GM23248 (cell line): ENCODE measurements at places on chromosomes 5 and 9. TPM values are rescaled to one million over a fixed set of nuclear protein-coding genes. Genes with fewer than 3 reads are reported as not detected.

DNA sequence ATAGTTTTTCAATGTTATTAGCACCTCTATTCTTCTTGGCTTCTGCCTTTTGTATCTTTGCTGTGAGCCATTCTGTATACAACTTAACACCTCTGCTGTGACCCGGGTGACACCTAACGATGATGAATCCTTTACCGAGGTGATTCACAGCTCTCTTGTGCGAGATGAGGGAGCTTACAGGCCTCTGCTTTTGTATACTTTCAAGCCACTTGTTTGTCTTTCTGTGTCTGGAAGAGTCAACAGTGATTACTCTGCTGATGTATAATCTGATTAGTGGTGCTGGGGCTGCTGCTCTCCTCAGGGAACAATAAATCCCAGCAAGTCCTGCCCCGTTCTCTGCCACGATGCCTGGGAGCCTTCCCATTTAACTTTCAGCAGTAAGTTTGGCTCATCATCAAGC, 442.9 kb upstream of the SGCD start:
- DNase-seq, result peak; percentile 78
- H3K36me3 ChIP-seq, result no peaks in the 10 kb centered on the region
- H3K27ac ChIP-seq, result no peak overlapping the region
- H3K4me1 ChIP-seq, result peaks cover 17% of the 10 kb centered on the region
- H3K27me3 ChIP-seq, result 0 out of 2 replicates have a peak, but pooled peaks cover 4% of the 10 kb centered on the region

The ANKDD1B gene
- polyA plus RNA-seq, result 0.15 and 0.20 TPM in 2 replicates

GRCh38 chr9:130451509-130452388, 7.0 kb downstream of the ASS1 start:
- H3K27ac ChIP-seq, result no peak overlapping the region
- H3K4me3 ChIP-seq, result no peak overlapping the region
- no peaks in the 10 kb centered on the region for H3K27me3 ChIP-seq
- H3K4me1 ChIP-seq, result peaks cover 27% of the 10 kb centered on the region
- H3K36me3 ChIP-seq, result no peaks in the 10 kb centered on the region

- peaks cover 13% of the 10 kb centered on the region for H3K4me1 ChIP-seq
- no peaks in the 10 kb centered on the region for H3K27me3 ChIP-seq
- peak overlapping the region; percentile 31 for H3K27ac ChIP-seq
- H3K4me3 ChIP-seq, result no peak overlapping the region
Observed at GRCh38 chr5:40333459-40334241, 346.1 kb upstream of the PTGER4 start.

The SH2D3C gene
- not detected in 2 replicates for polyA plus RNA-seq

The PDE6A gene
- polyA plus RNA-seq, result not detected in 2 replicates

DNA sequence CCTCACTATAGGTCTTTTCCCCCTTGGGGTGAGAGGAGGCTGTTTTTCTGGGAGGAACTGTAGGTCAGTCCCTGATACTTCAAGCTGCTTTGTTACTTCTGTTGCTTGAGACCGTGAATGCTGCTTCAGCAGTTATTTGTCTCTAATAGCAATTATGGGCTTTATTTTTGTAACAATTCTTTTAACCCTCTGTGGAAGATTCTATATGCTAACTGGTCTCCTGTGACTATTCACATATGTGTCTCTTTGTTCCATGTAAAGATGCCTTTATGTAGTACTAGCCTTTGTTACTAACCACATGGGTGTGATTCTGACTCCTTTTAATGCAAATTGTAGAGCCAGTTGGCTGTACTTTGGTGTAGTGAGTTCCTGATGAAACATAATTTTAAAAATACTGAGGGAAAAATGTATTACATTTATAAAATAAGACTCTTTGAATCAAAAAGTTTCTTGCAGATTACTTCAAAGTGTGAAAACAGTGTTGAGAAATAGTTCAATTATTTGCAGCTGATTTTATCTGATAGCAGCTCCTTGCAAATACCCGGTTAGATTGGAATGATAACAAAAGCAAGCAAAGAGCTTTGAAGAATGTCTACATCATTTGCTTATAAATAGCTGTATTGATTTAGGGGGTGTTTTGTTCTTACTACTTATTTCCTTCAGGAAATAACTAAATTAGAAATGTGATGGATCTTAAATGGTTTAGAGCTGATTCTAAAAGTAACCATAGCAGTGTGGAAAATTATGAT, 46.6 kb downstream of the ANGPTL2 start:
- 0 out of 2 replicates have a peak, but pooled peaks cover 6% of the 10 kb centered on the region for H3K4me1 ChIP-seq
- H3K36me3 ChIP-seq, result no peaks in the 10 kb centered on the region
- H3K27me3 ChIP-seq, result no peaks in the 10 kb centered on the region
- H3K4me3 ChIP-seq, result no peak overlapping the region
- H3K27ac ChIP-seq, result no peak overlapping the region

DNA sequence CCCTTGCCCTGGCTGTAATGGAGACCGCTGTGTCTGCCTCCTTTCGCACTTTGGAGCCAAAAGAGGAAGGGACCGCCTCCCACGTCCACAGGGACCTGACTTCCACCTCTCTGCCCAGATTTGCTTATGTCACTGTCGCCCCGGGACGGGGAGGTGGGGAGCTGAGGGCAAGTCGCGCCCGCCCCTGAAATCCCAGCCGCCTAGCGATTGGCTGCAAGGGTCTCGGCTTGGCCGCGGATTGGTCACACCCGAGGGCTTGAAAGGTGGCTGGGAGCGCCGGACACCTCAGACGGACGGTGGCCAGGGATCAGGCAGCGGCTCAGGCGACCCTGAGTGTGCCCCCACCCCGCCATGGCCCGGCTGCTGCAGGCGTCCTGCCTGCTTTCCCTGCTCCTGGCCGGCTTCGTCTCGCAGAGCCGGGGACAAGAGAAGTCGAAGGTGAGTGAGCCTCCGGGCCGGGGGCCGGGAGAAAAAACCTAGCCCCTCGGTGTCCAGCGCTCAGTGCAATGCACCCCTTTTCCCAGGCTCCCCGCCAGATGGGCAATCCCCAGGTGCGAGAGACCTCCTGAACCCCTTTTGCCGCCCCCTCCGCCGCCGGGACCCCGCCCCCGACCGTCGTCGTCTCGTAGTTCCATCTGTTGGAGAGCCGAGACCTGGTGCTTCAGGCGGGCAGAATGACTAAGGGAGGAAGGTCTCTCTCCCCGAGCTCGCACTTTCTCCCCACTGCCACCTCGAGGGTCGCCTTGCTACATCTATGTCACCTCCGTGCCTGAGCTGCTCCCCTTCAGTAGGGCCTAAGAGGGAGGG, at the start of gene GPX3:
GPX3 (plus strand) TSS at position 288 of the 807 bp plus-strand sequence; CDS start at position 352, 64 bp downstream.
- no peaks in the 10 kb centered on the region for H3K27me3 ChIP-seq
- peak; percentile 51 for DNase-seq
- peak within 1 kb of the TSS; percentile 64 for H3K4me3 ChIP-seq
- no peak within 1 kb of the TSS for H3K27ac ChIP-seq

- no peak overlapping the region for H3K4me3 ChIP-seq
- peaks cover 6% of the 10 kb centered on the region for H3K4me1 ChIP-seq
- no peaks in the 10 kb centered on the region for H3K27me3 ChIP-seq
- no peak for DNase-seq
Observed at GRCh38 chr9:12908895-12909294, 134.1 kb downstream of the LURAP1L start.

GRCh38 chr5:139764886-139765408, 30.7 kb upstream of the PSD2 start:
- H3K27ac ChIP-seq, result no peak overlapping the region
- no peak overlapping the region for H3K4me3 ChIP-seq
- H3K36me3 ChIP-seq, result no peaks in the 10 kb centered on the region
- DNase-seq, result no peak
- H3K27me3 ChIP-seq, result peaks cover 9% of the 10 kb centered on the region; the same call in 1 of the 2 replicates

The CDKN2B gene
- 6.7 and 8.9 TPM in 2 replicates for polyA plus RNA-seq

DNA sequence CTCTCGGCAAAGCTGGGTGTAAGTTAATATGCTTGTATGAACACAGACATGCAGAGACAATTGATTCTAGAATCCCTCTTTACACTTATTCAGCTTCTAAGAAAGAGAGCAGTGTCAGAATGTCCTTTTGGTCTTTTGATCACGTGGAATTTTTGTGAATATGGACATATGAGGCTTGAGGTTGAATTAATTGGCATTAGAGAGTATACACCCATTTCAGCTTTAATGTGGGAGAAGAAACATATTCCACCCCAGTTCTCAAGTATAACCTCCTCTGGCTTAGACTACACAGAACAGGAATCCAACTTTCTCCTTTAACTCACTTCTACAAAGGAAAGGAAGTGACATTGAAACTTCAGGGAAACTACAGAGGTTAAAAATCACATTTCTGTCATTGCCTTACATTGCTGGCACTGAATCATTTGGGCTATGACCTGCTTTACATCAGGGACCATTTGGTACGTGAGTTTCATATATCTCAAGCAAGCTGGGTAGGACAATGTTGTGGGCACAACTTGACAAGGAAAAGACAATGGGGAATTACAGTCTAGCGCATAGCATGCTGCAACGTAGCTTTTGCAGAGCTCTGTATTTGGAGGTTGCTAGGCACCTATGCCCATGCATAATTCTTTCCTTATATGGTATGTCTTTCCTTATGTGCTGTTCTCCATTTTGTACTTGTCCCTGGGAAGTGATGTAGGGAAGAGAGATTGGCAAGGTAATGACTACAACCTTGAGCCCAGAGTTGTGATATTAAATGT, 19.5 kb downstream of the DAB2 start:
- H3K27ac ChIP-seq, result peak overlapping the region; percentile 64
- no peak overlapping the region for H3K4me3 ChIP-seq
- H3K27me3 ChIP-seq, result no peaks in the 10 kb centered on the region
- peaks cover 85% of the 10 kb centered on the region for H3K36me3 ChIP-seq

- H3K27me3 ChIP-seq, result no peaks in the 10 kb centered on the region
- H3K36me3 ChIP-seq, result no peaks in the 10 kb centered on the region
- H3K27ac ChIP-seq, result peak overlapping the region; percentile 79
- peaks cover 18% of the 10 kb centered on the region for H3K4me1 ChIP-seq
- peak; percentile 95 for DNase-seq
Observed at GRCh38 chr5:81755320-81755719, 4.4 kb upstream of the SSBP2 start.

GRCh38 chr9:93315960-93316359, 132.0 kb downstream of the WNK2 start:
- H3K4me3 ChIP-seq, result no peak overlapping the region
- no peak overlapping the region for H3K27ac ChIP-seq
- DNase-seq, result no peak
- H3K36me3 ChIP-seq, result no peaks in the 10 kb centered on the region

- no peak overlapping the region for H3K27ac ChIP-seq
- H3K4me3 ChIP-seq, result no peak overlapping the region
- no peaks in the 10 kb centered on the region for H3K36me3 ChIP-seq
- no peak for DNase-seq
Observed at GRCh38 chr5:16557477-16557876, 59.3 kb downstream of the RETREG1 start.

- H3K27ac ChIP-seq, result peak overlapping the region; percentile 10; the same call in 1 of the 2 replicates
- no peaks in the 10 kb centered on the region for H3K36me3 ChIP-seq
- H3K4me1 ChIP-seq, result peaks cover 44% of the 10 kb centered on the region
- H3K4me3 ChIP-seq, result no peak overlapping the region
Observed at GRCh38 chr5:72472031-72472430, 35.2 kb downstream of the ZNF366 start.

- H3K27ac ChIP-seq, result no peak overlapping the region
- no peaks in the 10 kb centered on the region for H3K36me3 ChIP-seq
- no peak for DNase-seq
- H3K27me3 ChIP-seq, result no peaks in the 10 kb centered on the region
Observed at GRCh38 chr5:131279204-131279603, 15.4 kb downstream of the CDC42SE2 start.

The GPR151 gene
- polyA plus RNA-seq, result not detected in 2 replicates

DNA sequence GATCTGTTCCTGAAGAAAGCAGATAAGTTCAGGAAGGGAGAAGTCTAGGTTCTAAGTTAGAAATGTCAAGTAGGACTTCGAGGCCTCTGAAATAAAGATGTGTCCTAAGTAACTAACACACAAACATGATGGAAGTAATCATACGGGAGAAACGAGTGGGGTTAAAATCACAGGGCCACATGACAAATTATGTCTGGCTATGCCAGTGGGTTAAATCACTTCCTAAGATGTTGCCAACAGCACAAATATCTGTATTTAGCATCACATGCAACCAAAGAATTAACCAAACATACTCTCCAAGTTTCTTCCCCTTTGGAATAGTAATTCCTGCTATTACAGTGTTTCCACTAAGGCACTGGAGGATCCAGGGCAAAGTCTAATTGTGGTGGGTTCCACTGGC, 13.7 kb upstream of the ZSWIM6 start:
- DNase-seq, result no peak
- H3K36me3 ChIP-seq, result no peaks in the 10 kb centered on the region
- peaks cover 23% of the 10 kb centered on the region for H3K4me1 ChIP-seq
- H3K27me3 ChIP-seq, result no peaks in the 10 kb centered on the region

The DBH gene
- polyA plus RNA-seq, result not detected in 2 replicates

DNA sequence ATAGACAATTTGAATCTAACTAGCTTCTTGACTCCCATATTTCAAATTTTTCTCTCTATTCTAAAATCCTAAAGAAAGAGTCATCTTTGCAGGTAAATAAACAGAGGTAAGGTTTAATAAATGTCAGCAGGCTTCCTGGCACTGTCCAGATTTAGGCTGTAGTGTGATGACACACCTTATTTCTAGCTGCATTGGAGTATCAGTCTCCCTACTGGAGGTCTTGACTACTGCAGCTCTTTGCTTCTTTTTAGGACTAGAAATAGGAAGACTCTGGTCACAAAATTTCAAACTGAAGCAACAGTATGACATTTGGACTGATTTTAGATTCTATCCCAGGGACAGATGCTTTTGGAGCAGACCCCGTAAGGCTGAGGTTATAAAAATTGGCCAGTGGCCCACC, 40.7 kb upstream of the PPP3R2 start:
- H3K27me3 ChIP-seq, result no peaks in the 10 kb centered on the region
- DNase-seq, result no peak
- no peak overlapping the region for H3K4me3 ChIP-seq
- no peaks in the 10 kb centered on the region for H3K4me1 ChIP-seq

DNA sequence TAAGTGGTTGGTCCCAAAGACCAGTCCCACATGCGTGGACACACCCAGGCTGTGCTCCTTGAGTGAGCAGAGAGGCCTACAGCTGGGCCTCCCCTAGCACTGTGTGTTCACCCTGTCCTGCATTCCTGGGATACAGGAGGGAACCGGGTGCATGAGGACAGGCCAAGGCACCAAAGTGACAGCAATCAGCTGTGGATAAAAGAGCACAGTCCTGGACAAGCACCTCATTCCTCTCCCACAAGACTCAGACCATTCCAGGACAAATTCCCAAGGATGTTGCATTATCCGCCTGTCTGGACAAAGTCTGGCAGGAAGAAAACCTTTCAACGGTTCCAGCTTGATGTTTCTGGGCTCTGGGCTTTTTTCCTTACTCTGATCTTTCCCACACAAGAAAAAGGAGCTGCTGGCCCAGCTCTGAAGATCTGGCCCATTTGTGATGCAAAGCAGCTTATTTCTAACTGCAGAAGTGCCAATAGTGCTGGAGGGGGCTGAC, 273.2 kb downstream of the ENC1 start:
- H3K36me3 ChIP-seq, result no peaks in the 10 kb centered on the region
- H3K4me3 ChIP-seq, result no peak overlapping the region
- DNase-seq, result no peak
- H3K27ac ChIP-seq, result no peak overlapping the region
- H3K4me1 ChIP-seq, result no peaks in the 10 kb centered on the region
- H3K27me3 ChIP-seq, result no peaks in the 10 kb centered on the region

The IRGM gene
- not detected in 2 replicates for polyA plus RNA-seq

The ANKRD31 gene
- polyA plus RNA-seq, result 0.06 TPM in 1 of 2 replicates, not detected in the other

GRCh38 chr5:10563110-10563944, 543 bp upstream of the ANKRD33B start:
- peak; percentile 75 for DNase-seq
- no peaks in the 10 kb centered on the region for H3K27me3 ChIP-seq
- no peaks in the 10 kb centered on the region for H3K36me3 ChIP-seq
- H3K27ac ChIP-seq, result no peak overlapping the region
- peak overlapping the region; percentile 79 for H3K4me3 ChIP-seq

- peaks cover 34% of the 10 kb centered on the region for H3K4me1 ChIP-seq
- H3K27ac ChIP-seq, result peak overlapping the region; percentile 87
- peaks cover 7% of the 10 kb centered on the region; the same call in 1 of the 2 replicates for H3K36me3 ChIP-seq
- DNase-seq, result peak; percentile 33
- no peaks in the 10 kb centered on the region for H3K27me3 ChIP-seq
- no peak overlapping the region for H3K4me3 ChIP-seq
Observed at GRCh38 chr9:114382699-114383520, 4.9 kb downstream of the AKNA start.
